Articular chondrocyte of knee joint (primary cell): ENCODE measurements at places on chromosomes 1 and 21. TPM values are rescaled to one million over a fixed set of nuclear protein-coding genes. Genes with fewer than 3 reads are reported as not detected.

AHCTF1 gene
- total RNA-seq, result 33.1 and 36.3 TPM in 2 replicates

KLHDC8A gene
- not detected in 2 replicates for total RNA-seq

OR14A2 gene
- not detected in 2 replicates for total RNA-seq

TEX38 gene
- not detected in 2 replicates for total RNA-seq

PAPPA2 gene
- 2.1 and 3.1 TPM in 2 replicates for total RNA-seq

TMOD4 gene
- total RNA-seq, result 0.32 and 0.52 TPM in 2 replicates

GIPC2 gene
- 0.13 and 0.22 TPM in 2 replicates for total RNA-seq

TUFT1 gene
- total RNA-seq, result 11.8 and 15.8 TPM in 2 replicates

TMEM61 gene
- total RNA-seq, result 0.11 TPM in 1 of 2 replicates, not detected in the other

E2F2 gene
- 1.2 and 2.6 TPM in 2 replicates for total RNA-seq

SOX13 gene
- 1.5 and 1.8 TPM in 2 replicates for total RNA-seq

LRRC39 gene
- total RNA-seq, result 0.39 and 0.76 TPM in 2 replicates

CR1L gene
- not detected in 2 replicates for total RNA-seq
